ENCODE measurements at places on chromosomes 2 and 18. TPM values are rescaled to one million over a fixed set of nuclear protein-coding genes. Genes with fewer than 3 reads are reported as not detected.

The DLGAP1 gene
- 0.99 TPM for total RNA-seq

The RFTN2 gene
- total RNA-seq: not detected

The GFPT1 gene
- total RNA-seq: 50.6 TPM

The INHA gene
- not detected for total RNA-seq

The PRKAG3 gene
- not detected for total RNA-seq

The PNO1 gene
- 35.4 TPM for total RNA-seq

The TACR1 gene
- total RNA-seq: not detected

The TBC1D8 gene
- 1.4 TPM for total RNA-seq

The ITGB6 gene
- total RNA-seq: not detected

The TPO gene
- not detected for total RNA-seq

The ACTR2 gene
- 298 TPM for total RNA-seq

The TLX2 gene
- 0.54 TPM for total RNA-seq

The ASIC4 gene
- not detected for total RNA-seq

The METTL4 gene
- 17.7 TPM for total RNA-seq

The RAD51AP2 gene
- total RNA-seq: not detected

The SLC20A1 gene
- total RNA-seq: 180 TPM

The ADAM23 gene
- total RNA-seq: 0.05 TPM

The IHH gene
- not detected for total RNA-seq

The ABCG8 gene
- not detected for total RNA-seq

The LRP2 gene
- 0.09 TPM for total RNA-seq

The ANKRD29 gene
- not detected for total RNA-seq

The OR6B2 gene
- total RNA-seq: not detected

The SFT2D3 gene
- 5.9 TPM for total RNA-seq

The ANKRD30B gene
- total RNA-seq: not detected

The RIT2 gene
- total RNA-seq: not detected

The CD8B gene
- not detected for total RNA-seq

The SERPINB10 gene
- total RNA-seq: not detected

The SLC14A1 gene
- 0.86 TPM for total RNA-seq

The CNDP2 gene
- total RNA-seq: 177 TPM

The PTGR3 gene
- total RNA-seq: 23.3 TPM

The ZAP70 gene
- total RNA-seq: 240 TPM

The CMPK2 gene
- 6.4 TPM for total RNA-seq

The CSRNP3 gene
- total RNA-seq: not detected

The MOGAT1 gene
- total RNA-seq: not detected

The CYP27A1 gene
- total RNA-seq: not detected

The CCDC178 gene
- not detected for total RNA-seq

The NT5DC4 gene
- not detected for total RNA-seq

The SLC19A3 gene
- not detected for total RNA-seq

The SAG gene
- total RNA-seq: not detected

The ZNF521 gene
- not detected for total RNA-seq

The SGPP2 gene
- 23.0 TPM for total RNA-seq

The PIEZO2 gene
- not detected for total RNA-seq

The DAPL1 gene
- not detected for total RNA-seq

The CABLES1 gene
- total RNA-seq: 5.7 TPM

The ACTG2 gene
- total RNA-seq: not detected

The CGREF1 gene
- 15.1 TPM for total RNA-seq

Measured in activated CD4-positive, alpha-beta T cell treated with anti-CD3 and anti-CD28 coated beads, Interleukin-2, amount 10 ng/mL, durations not matched to agents 24 days and 14 days (primary cell).